ENCODE measurements at places on chromosomes 7 and 10. TPM values are rescaled to one million over a fixed set of nuclear protein-coding genes. Genes with fewer than 3 reads are reported as not detected.

The IKZF5 gene
- total RNA-seq = 21.5 TPM

DNA sequence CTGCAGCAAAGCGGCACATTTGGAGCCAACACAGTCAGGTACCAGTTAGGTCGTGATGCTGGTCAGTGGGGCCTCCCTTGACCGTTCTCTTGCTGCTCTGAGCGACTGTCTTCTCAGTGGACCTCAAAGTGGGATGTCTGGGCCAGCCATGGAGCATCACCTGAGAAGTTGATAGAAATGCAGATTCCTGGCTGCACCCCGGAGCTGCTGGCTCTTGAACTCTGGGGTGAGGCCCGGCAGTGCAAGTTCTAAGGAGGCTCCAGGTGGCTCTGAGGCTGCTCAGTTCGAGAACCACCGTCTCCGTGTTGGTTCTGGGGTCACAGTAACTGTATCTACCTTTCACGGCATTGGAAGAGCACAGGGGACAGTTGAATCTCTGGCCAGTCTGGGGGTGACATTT, 147.5 kb downstream of the WDR37 start:
- peaks cover under 1% of the 10 kb centered on the region for H3K27me3 ChIP-seq
- no peaks in the 10 kb centered on the region for H3K4me1 ChIP-seq
- no peak for DNase-seq
- H3K4me3 ChIP-seq = no peak overlapping the region
- no peaks in the 10 kb centered on the region for H3K36me3 ChIP-seq
- H3K27ac ChIP-seq = no peak overlapping the region

GRCh38 chr10:101230183-101230917, 1.1 kb upstream of the LBX1 start:
- H3K27me3 ChIP-seq = peaks cover 79% of the 10 kb centered on the region
- H3K4me3 ChIP-seq = no peak overlapping the region
- H3K27ac ChIP-seq = no peak overlapping the region
- H3K36me3 ChIP-seq = no peaks in the 10 kb centered on the region
- H3K4me1 ChIP-seq = peaks cover 26% of the 10 kb centered on the region

GRCh38 chr7:133051066-133051465, 30.8 kb downstream of the CHCHD3 start:
- no peak for DNase-seq
- H3K27ac ChIP-seq = no peak overlapping the region
- H3K4me1 ChIP-seq = peaks cover 20% of the 10 kb centered on the region
- no peak overlapping the region for H3K4me3 ChIP-seq

GRCh38 chr10:30026578-30026977, 32.8 kb downstream of the JCAD start:
- peak; percentile 8 for DNase-seq
- no peaks in the 10 kb centered on the region for H3K36me3 ChIP-seq
- no peak overlapping the region for H3K27ac ChIP-seq
- H3K4me1 ChIP-seq = peaks cover 36% of the 10 kb centered on the region
- peak overlapping the region; percentile 65 for H3K4me3 ChIP-seq

DNA sequence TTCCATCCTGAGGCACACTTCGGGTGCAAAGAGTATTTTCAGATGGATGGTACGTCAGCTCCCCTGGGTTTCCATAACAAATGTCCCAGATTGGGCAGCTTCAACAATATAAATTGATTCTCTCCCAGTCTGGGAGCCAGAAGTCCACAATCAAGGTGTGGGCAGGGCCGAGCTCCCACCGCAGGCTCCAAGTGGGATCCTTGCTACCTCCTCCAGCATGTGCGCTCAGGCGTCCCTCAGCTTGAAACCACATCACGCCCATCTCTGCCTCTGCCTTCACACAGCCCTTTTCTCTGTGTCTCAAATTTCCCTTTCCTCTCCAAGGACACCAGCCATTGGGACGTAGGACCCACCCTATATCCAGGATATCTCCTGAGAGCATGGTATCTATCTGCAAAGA, 153.5 kb downstream of the DIP2C start:
- no peak overlapping the region for H3K4me3 ChIP-seq
- DNase-seq = no peak
- H3K4me1 ChIP-seq = no peaks in the 10 kb centered on the region
- H3K27me3 ChIP-seq = peaks cover 15% of the 10 kb centered on the region
- no peaks in the 10 kb centered on the region for H3K36me3 ChIP-seq
- no peak overlapping the region for H3K27ac ChIP-seq

The CPA1 gene
- not detected for total RNA-seq

The MPP7 gene
- total RNA-seq = 14.3 TPM

The CYP2C19 gene
- not detected for total RNA-seq

GRCh38 chr7:147569116-147569913, 1021.3 kb upstream of the C7orf33 start:
- no peak for DNase-seq
- H3K27me3 ChIP-seq = no peaks in the 10 kb centered on the region
- H3K36me3 ChIP-seq = no peaks in the 10 kb centered on the region

The NRG3 gene
- total RNA-seq = not detected

DNA sequence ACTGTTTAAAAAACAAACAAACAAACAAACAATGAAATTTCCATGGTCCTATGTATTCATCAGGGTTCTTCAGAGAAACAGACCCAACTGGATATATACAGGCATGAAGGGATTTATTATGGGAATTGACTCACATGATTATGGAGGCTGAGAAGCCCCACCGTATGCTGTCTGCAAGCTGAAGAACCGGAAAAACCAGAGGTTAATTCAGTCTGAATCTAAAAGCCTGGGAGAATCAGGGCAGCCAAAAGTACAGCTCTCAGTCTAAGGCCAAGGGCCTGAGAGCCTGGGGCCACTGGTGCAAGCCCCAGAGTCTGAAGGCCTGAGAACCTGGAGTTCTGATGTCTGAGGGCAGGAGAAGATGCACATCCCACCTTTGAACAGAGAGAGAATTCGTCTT, 163.5 kb downstream of the MDFIC start:
- H3K36me3 ChIP-seq = no peaks in the 10 kb centered on the region
- no peak for DNase-seq
- no peak overlapping the region for H3K27ac ChIP-seq
- no peak overlapping the region for H3K4me3 ChIP-seq
- H3K27me3 ChIP-seq = no peaks in the 10 kb centered on the region
